ENCODE measurements at places on chromosomes 16 and 17.

DNA sequence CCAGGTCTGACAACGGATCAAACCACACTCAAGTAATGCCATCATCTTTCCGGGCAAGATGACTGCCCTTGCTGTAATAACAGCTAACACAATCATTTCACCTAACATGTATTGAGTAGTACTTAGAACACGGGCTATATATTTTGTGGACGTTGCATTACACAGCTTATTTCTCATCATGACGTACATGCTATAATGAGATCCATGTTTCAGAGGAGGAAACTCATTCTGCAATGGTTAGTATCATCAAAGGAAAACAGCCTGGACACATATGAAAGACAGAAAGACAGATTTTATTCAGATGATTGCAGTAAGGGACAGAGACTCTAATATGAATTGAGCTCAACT lies 446.7 kb downstream of the HS3ST3B1 start:
- DNase-seq, result no peak

DNA sequence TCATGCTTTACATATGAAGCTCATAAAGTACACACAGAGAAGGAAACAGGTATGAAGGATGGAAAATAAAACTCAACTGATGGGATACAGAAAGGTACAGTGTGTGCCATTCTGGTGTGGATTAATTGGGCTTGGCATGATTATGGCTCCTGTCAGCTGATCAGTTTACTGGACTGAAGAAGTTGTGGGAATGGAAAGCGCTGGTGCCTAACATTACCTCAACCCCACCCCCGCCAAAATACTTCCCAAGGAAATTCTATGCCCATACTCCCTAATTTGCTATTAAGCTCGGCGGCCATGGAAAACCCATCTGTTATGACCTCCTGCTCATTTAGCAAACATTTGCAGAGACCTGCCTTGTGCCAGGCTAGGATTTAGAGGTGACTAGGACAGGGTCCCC lies 16.6 kb upstream of the PMFBP1 start:
- DNase-seq, result no peak

DNA sequence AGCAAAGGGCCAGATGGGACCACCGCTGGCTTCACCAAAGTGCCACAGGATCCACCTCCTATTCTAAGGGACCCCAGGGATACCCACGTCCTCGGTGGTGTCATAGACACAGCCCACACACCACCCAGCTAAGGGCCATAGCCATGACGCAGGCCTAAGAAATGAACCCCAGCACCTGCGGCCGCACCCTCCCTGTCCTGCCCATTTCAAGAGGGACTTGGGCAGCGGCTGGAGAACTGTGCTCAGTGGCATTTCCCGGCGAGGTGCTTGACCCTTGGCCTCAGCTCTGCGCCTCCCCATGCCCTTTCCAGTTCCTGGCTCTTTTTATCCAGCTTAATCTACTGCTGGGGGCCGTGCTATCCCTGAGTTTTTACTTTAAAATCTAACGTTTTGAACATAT lies 27.3 kb downstream of the ZNF778 start:
- DNase-seq, result no peak

DNA sequence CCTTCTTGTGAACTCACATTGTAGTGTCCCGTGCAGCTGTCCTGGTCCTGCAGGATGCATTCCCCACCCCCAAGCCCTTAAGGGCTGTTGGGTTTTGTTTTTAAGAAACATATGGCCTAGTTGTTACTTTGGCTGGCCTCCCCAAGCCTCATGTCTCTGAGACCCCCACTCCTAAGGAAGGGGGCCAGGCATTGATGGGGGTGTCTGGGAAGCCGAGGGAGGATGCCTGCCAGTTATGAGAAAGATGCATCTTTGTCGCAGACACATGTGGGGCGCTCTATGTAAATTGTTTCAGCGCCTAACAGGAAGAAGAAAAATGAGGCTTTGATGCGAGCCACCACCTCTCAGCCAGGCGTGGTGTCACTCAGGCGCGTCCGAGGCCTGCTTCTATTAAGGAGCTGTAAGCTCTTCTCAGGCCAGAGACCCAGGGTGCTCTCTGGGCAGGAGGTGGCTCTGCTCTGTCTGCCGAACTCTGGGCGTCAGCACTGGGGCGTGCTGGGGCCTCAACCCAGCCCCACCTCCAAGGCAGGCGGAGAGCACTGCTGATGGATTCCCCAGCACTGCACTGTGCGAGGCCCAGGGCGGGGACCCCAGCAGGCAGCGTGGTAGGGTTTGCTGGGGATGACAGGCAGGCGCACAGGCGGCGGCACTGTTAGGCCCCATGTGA lies 70.6 kb downstream of the SREBF1 start:
- DNase-seq, result no peak

GRCh38 chr17:2691069-2691871 lies 20.3 kb downstream of the CLUH start:
- DNase-seq, result no peak

DNA sequence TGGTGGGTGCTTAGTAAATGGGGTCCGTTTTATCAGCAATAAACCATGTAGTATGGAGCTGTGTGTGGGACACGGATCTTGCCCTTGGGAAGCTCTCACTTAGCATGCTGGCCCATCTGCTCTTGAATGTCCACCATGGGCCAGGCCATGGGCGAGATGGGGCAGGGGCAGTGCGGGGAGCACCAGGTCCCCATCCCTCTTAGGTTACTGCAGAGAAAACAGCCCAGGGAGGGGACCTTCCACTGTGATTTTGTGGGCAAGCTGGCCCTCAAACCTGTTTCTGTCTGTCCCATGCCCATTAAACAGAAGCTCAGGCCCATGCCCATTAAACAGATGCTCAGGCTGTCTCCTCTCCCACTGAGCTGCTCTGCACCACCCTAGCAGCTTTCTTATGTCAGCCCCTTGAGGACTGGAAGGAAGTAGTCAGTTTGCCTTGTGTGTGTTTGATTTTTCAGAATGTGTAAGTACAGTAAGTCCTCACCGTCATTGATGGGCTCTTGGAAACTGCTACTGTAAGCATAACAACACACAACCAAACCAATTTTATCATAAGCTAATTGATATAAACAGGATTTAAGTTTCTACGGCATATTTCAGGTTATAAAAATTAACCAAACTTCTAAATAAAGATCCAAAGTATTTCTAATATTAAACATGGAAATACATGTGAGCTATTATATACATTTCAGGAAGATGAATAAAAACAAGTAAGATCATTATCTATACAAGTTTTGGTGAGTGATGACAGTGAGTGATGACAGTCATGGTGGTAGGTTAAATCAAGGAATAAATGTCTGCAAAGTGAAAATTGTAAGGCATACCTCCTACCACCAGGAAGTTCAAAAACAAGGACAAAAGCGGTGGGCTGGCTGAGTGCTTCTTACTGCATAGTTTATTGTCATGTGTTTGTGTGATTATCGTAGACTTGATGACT lies 11.5 kb downstream of the MPRIP start:
- DNase-seq, result no peak

- no peak for DNase-seq
Measured at GRCh38 chr17:43898446-43898845, 8.9 kb downstream of the MPP2 start.

- DNase-seq, result no peak
Measured at GRCh38 chr16:23384878-23385277, 68.1 kb downstream of the COG7 start.
